ENCODE measurements at places on chromosomes 3 and 15.
A peak's percentile ranks its signal among the peaks of the same experiment; 100 is the strongest.

GRCh38 chr15:67134067-67134838, 68.9 kb downstream of the SMAD3 start:
- peak; percentile 42 for DNase-seq

DNA sequence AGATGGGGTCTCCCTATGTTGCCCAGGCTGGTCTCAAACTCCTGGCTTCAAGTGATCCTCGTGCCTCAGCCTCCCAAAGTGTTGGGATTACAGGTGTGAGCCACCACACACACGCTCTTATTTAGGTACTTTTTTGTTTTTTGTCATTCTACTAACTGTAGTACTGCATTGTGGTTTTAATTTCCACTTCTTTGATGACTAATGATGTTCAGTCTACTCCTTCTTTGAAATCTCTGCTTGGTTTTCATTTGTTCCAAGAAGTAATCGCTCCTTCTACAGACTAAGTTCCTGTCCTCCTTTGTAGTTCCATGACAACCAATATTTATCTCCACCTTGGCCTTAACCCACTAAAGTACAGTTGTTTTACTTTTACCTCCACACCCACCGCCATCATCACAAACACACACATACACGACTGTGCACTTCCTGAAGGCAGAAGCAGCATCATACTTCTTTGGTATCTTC, 529 bp upstream of the DLEC1 start:
- no peak for DNase-seq

DNA sequence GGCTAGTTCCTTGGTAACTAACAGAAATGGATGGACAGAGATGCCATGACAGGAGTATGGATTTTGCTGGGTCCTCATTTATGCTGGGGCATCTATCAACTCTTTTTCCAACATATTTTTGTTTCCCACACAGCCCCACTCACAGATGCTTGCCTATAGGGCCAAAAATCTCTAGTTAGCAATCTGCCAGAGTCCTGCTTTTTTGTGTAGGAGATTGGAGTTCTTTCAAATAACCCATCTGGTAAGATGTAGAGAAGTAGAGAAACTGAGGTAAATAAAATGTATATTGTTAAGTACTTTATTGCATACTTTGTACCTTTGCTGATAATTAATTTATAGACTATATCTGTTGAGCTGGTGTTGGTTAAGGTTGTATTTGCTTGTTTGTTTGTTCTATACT, 456.5 kb upstream of the GOLIM4 start:
- DNase-seq: no peak

DNA sequence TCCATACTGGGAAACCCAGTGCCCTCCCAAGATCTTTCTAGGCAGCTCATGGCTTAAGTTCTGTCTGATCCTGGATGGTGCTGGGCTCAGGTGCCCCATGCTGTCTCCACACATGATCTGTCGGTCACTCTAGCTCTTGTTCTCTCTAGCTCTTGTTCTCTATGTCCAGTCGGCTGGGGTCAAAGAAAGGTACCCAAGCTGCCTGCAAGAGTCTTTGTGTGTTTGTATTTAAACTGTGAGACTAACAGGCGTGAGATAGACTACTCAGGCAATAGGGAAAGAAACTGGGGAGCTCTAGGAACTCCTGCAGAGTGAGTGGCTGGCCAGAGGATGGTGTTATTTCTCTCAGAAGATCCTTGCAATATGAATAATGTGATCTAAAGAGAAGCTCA, 40.2 kb downstream of the GPR156 start:
- DNase-seq: no peak

DNA sequence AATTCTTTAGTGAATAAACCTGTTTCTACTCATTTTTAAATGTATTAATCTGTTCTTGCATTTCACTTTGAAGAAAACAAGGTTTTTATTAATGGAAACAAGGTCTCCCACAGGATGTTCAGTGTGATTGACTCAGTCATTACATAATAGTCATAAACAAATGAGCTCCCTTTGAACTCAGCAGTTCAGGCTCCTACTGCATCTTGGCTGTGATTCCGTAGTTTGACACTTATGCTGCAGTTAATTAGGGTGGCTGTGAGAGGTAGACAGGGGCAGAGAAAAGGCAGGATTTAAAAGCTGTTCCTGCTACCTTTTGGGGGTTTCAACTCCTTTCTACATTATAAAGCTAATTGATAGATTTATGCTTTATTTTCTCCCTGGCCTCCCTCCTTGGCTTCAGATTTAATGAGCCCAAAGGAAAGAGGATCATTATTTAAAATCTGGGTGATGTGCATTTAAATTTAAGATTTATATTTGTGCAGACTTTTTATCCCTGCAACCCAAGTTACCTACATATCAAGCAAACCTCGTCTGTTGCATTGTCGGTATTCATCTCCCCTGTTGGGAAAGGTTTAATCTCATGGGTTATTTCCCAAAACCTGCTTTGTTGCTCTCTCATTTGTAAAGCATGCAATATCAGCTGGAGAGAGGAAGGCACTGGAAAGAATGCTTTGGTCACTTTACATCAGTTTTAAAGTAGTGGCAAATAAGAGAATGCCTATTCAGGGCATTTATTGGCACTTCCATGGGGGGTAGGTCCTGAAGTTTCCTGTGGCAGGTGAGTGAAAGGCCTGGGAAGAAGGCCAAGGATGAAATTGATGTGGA, 345.0 kb upstream of the NR2E3 start:
- no peak for DNase-seq

GRCh38 chr3:140433431-140433830, 244.4 kb upstream of the TRIM42 start:
- DNase-seq: no peak

DNA sequence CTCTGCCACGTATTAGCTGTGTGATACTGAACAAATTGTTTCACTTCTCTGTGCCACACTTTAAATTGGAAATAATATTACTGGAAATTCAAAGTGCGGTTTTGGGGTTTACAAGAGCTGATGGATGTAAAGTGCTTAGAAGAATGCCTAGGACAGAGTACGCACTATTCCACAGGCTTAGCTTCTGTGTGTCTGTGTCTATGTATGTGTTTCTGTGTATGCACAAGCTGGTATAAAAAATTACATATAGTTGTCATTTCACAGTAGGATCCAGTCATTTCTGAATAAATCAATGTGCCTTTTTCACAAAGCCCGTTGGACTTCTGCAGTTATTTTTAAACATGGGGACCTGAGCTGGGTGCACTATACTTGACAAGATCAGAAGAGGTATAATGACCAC, 370.4 kb downstream of the TUSC7 start:
- no peak for DNase-seq

- DNase-seq: no peak
These were observed 12.7 kb downstream of the LYSMD4 start for GRCh38 chr15:99720533-99720932.

GRCh38 chr15:73924171-73924921, 1.9 kb upstream of the LOXL1 start:
- DNase-seq: no peak

- no peak for DNase-seq
These were observed 164.6 kb upstream of the LINGO1 start for GRCh38 chr15:77797270-77797669.

- no peak for DNase-seq
These were observed 6.6 kb upstream of the ATP10A start for GRCh38 chr15:25869701-25870100.

DNA sequence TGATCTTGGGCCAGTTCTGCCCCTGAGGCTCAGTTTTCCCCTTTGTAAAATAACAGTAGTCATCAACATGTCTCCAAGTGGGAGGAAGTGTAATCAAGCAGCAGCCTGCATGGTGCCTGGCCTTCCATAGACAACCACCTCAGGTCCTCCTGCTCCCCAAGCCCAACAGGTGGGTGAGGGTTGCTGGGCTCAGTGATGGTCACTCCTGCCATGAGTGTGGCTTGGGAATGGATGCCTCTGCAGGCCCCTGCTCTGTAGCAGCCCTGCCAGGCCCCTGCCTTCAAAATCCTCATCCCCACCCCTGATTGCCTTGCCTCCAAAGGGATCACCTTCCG, 59.1 kb upstream of the SLC6A1 start:
- DNase-seq: no peak

DNA sequence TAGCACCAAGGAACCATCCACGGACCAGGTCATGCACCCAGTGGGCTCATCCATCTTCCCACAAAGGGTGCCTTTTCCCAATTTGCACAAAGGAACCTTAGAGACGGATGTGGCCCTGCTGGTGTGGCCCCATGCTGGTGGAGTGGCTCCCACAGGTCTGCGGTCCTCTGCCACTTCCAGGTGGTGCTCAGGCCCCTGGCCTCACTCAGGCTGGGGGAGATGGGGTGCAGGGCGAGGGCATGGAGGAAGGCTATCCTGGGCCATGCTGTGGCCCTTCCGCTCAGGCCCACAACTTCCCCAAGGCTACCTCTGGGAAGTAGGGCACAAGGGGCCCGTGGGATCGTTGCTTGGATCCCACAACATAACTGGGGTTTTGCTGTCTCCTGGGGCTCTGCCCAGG, 5.2 kb upstream of the SYNM start:
- DNase-seq: no peak

DNA sequence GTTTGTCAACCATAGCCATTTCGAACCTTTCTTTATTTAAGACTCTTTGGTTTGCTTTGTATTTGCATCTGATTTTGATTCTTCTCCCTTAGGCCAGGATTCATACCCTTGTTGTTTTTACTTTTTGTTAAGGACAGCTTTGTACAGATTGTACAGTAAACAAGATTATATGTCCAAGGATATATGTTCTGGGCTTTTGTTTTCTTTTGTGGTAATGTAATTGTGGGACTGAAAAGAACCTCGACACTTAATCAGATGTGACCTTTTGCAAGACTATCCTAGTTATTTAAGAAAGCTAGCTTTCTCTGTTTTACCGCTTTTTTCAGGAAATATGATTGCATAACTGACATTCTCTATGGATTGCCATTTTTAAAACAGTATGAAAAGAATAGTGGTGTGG, 67.0 kb upstream of the SAMMSON start:
- no peak for DNase-seq

GRCh38 chr15:40075298-40076044, 33.2 kb downstream of the BMF start:
- DNase-seq: no peak

GRCh38 chr3:89098964-89099585, 8.3 kb upstream of the EPHA3 start:
- peak; percentile 26 for DNase-seq

DNA sequence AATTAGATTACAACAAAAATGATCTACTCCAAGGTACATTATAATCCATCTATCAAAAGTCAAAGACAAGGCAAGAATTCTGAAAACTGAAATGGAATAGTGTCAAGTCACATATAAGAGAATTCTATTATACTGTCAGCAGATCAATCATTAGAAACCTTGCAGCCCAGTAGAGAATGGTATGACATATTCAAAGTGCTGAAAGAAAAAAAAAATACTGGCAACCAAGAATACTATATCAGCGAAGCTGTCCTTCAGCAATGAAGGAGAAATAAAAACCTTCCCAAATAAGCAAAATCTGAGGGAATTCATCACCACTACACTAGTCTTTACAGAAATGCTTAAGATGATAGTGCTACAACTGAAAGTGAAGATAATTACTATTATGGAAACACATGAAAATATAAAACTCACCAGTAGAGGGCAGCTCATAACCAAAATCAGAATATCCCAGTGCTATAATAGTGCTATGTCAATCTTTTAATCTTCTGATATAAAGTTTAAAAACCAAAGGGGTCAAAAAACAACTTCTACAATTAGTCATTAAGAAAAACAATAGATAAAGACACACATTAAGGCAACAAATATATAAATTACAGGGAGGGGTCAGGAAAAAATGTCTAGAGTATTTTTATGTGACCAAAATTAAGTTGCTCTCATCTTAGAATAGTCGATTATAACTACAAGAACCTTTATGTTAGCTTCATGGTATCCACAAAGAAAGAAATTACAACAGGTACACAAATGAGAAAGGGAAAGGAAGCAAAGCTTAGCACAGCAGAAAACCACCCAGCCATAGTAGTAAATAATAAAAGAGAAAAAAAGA, 190.7 kb upstream of the CNTN6 start:
- no peak for DNase-seq

GRCh38 chr3:33420966-33421365, 19.2 kb downstream of the UBP1 start:
- DNase-seq: no peak

GRCh38 chr3:141275032-141275422, 43.4 kb downstream of the PXYLP1 start:
- DNase-seq: no peak

GRCh38 chr15:59160880-59161593, 45.6 kb upstream of the LDHAL6B start:
- no peak for DNase-seq

- no peak for DNase-seq
These were observed 21.6 kb downstream of the ANAPC13 start for GRCh38 chr3:134464064-134464688.

GRCh38 chr15:83654379-83655236, 685 bp downstream of the ADAMTSL3 start:
- DNase-seq: no peak

DNA sequence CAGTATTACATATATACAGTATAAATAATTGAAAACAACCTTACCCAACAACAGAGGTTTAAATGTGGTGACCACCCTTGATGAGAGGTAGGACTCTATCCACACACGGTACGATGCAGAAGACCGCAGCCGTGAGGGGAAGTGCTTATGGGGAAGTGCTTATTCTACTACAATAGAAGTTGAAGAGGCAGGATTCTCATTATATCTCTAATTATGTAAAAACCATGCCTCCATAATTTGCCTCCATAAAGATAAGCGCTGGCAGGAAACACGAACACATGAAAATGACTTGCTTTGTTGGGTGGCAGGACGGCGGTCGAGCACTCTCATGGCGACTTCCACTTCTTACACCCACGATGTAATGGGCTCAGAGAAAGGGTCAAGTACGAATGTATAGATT, 7.2 kb upstream of the MUC13 start:
- no peak for DNase-seq

- no peak for DNase-seq
These were observed 132.3 kb downstream of the SUCLG2 start for GRCh38 chr3:67522081-67522480.

DNA sequence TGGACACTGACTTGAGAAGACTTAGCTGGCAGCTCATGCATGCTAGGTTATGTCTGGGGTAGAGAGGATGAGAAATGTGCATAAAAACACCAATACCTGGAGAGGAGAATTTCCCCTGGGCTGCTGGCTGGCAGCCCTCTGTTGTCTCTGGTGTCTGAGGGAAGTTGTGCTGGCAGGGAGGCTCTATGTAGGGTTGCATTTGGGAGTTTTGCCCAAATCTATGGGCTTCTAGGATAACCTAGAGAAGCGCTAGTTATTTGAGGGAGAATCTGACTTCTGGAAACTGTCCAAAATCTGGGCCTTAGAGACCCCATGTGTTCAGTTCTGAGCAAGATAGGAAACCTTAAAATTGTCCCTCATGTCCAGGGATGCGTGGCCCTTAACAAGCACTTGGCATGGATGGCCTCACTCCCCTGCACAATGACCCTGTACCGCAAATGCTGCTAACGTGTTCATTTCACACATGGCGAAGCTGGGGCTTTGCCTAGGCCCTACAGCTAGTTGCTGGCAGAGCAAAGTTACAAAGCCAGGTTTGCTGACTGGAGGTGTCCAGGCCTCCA, 70.3 kb upstream of the ATP2B2 start:
- no peak for DNase-seq
